ENCODE measurements at places on chromosomes 13 and 19.
A peak's percentile ranks its signal among the peaks of the same experiment; 100 is the strongest.

GRCh38 chr13:57212989-57213388 is 46.0 kb downstream of the PRR20E start:
- no peak for DNase-seq

DNA sequence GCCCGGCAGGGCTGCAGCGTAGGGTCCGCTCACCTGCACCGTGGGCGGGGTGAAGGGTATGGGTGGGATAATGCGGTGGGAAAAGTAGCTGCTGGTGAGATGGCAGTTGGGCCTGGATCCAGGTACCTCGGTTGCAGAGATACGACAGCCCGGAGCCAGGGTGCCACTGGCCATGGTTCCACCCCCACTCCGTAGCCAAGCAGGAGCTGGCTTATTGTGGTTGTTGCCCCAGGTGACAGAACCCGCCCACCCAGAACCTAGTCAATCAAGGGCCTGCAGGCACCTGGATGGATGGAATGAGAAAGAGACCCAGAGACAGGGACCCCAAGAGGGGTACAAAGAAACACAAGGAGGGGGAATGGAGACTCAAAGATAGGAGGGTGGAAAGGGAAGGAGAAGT is 3.5 kb upstream of the LHB start:
- no peak for DNase-seq

DNA sequence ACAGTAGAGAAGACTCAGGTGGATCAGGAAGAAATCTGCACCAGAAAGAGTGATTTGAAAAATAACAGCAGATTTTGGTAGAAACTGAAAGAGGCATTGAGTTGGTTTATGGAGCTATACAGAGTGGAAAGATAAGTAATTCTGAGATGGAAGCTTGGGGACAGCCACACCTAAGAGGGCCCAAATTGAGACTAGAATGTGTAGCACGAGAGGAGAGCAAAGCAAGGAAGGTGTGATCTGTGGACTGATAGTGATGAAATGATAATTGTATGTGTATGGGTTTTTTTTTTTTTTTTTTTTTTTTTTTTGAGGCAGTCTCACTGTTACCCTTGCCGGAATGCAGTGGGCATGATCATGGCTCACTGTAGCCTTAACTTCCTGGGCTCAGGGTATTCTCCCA is 16.3 kb downstream of the SAE1 start:
- no peak for DNase-seq

DNA sequence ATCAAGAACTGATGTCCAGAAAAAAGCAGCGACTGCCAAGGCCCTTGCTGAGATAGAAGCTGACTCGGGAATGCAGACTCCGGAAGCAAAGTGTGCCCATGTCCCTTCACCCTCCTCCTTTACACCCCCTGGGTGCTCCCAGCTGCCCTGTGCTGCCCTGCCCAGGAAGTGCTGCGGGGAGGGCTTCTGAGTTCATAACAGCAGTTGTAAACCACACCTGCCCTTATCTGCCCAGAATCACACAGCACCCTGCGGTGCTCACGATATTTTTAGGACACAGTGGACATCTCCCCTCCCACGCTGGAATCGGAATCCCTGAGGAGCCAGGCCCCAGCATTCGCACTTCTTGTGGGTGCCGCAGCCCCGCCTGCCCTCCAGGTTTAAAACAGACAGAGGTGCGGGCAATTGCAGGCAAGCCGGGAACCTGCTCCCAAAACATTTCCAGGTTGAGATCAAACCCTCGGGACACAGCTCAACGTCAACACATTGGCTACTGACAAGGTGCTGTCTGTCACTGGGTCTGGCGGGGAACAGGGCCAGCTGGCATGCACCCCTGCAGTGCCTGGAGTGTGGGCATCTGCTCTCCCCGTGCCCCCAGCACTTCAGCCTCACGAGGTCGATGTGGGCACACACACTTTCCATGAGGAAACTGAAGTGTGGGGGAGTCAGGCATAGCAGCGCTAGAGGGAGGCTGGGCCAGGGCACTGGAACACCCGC is 36.8 kb downstream of the RAB20 start:
- DNase-seq: no peak

DNA sequence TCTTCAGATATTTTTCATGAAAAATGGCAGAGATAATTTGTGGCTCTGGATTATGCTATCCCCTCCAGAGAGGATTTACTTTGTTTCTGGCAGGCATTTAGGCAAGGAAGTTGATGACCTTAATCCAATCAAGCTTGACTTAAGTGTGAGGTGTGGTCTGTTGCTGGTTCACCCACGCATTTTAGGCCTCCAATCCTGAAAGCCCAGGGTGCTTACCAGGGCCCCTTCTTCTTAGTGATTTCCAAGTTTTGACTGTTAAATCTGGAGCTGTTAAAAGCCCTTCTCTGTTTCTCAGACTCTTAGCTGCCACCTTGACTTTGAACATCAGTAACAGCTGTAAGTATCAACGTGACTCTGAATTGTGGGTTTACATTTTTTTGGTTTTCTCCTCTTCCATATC is 161.8 kb downstream of the DNAJC15 start:
- no peak for DNase-seq

DNA sequence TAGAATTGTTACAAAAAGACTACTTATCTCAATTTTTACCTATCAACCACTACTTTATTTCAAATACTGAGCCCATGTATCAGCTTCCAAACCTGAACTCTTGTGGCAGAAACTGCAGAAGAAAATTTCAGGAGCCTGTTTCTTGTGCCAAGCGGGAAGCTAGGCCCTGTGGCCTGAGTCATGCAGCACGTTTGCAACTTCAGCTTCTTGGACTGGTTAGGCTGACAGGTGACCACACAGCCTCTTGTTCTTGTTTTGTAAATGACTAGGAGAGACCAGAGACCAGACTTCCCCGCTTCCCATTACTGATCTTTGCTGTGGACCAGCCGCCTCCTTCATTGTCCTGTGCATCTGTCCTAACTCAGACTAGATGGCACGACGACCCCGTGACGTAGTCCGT is 3.4 kb upstream of the LAMP1 start:
- no peak for DNase-seq

GRCh38 chr13:46179969-46180763 is 1.8 kb downstream of the LCP1 start:
- DNase-seq: no peak

DNA sequence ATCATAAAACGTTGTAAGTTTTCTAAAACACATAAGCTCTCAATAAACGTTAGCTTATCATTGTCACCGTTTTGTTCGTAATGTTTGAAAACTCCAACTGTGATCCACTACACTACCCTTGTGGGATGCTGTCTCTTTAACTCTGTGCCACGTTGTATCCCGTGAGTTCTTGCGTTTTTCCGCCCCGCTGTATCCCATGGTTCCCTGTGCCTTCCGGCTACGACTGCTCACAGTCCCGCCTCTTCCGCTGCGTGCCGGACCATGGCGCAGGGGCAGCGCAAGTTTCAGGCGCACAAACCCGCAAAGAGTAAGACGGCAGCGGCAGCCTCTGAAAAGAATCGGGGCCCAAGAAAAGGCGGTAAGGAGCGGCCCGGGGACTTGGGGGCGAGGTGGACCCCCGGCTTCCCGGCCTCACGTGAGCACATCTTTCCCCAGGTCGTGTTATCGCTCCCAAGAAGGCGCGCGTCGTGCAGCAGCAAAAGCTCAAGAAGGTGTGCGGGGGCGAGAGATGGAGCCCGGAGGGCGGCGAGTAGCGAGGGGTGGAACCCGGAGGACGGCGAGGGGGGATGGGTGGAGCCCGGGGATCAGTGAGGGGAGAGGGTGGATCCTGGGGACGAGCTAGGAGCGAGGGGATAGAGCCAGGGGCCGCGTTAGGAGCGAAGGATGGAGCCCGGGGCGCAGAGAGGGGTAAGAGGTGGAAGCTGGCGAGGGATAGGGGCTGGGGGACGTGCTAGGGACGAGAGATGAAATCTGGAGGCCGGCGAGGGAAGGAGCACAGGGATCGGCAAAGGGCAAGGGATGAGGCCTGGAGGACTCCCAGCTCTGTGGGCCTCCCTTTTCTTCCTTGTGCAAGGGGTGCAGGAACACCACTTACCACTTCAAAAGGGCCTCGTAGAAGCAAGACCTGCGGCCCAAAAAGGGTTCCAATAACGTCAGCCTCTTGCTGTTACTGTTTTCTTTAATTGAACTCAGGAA is at the start of gene C19orf53:
Gene C19orf53, plus strand, starts transcription at position 240 of the 975 bp plus-strand sequence. Its CDS starts 22 bp downstream, at position 262.
- peak; percentile 85 for DNase-seq

DNA sequence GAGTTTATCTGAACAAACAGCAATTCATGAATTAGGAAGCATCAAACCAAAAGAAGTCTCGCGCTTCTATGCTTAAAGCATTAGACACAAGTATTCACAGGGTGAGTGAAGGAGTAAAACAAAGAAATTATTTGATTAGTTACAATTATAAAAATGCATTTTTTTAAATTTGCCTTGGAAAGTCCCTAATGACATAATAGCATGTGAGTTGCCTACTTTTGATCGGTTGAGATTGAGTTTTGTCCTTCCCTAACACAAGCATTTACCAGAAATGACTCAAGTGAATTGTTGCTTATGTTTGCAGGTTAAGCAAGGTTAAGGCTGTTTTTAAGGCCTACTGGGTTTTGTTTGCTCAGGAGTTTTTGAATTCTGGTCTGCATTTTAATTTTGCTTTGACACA is 389 bp upstream of the ZNF649 start:
- DNase-seq: no peak

DNA sequence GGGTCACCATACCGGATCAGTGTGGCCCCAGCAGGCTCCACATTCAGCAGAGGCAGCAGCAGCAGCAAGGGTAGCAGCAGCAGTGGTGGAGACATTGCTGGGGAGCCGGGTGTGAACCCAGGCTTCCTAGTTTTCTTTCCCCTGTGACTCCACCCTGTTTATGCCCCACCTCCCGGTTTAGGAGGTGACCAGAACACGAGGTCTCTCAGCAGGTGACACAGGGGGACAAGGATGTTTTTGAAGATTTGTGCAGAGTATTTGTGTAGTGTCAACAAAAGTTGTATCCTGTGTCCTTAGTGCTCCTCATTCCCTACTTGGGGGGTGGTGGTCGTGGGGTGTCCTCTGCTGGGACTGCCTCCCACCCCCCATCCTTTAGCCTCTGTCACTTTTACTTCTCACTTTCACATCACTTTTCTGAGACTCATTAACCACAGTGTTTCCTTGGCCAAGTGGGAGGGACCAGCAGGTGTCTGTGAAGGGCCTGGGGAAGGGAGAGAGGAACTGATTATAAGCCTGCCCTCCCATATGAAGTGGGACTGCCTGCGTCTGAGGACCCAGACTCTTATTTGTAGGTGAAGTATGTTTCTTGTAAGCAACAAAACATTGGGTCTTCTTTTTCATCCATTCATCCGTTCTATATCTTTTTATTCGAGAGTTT is 15.6 kb upstream of the KCNC3 start:
- no peak for DNase-seq

GRCh38 chr13:112943309-112944125 is 25.5 kb upstream of the MCF2L start:
- peak; percentile 13 for DNase-seq

DNA sequence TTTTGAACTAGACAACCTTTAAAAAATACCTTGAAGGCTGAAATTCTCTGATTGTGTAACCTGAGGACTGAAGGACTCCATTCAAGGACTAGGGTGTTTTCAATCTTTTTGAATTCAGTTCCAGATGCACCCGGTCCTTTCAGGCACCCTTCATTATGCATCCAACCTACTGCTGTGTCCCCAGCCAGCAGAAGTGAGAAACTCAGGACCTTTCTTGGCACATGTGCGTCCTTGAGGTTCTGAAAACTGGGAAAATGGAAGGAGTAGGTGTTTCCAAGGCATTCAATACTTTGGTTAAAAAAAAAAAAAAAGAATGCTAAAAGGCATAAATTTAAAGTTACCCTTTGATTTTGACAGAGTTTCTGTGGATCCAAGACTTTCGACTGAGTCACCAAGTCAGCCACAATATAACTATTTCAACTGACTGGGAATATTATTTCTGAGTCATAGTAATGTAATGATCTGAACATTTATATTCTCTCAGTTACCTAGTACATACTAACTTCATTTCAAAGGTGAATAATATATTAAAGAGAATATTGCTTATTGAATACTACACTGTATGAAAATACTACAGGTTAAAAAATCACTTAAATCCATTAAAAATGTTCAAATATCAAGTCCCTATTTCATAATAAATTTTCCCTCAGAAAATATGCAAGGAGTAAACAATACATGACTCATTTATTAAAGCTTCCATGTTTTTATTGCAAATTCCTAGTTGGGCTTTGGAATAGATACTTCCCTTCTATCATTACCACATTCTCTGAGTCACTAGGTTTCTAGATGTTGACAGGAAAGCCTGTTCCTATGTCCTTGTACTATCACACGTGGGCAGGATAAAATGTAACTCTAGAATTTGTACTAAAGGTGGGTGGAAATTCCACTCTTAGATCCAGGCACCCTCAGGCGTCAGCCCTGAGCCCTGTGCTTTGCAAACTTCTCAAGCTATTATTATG is 2.4 kb upstream of the ITGBL1 start:
- no peak for DNase-seq

DNA sequence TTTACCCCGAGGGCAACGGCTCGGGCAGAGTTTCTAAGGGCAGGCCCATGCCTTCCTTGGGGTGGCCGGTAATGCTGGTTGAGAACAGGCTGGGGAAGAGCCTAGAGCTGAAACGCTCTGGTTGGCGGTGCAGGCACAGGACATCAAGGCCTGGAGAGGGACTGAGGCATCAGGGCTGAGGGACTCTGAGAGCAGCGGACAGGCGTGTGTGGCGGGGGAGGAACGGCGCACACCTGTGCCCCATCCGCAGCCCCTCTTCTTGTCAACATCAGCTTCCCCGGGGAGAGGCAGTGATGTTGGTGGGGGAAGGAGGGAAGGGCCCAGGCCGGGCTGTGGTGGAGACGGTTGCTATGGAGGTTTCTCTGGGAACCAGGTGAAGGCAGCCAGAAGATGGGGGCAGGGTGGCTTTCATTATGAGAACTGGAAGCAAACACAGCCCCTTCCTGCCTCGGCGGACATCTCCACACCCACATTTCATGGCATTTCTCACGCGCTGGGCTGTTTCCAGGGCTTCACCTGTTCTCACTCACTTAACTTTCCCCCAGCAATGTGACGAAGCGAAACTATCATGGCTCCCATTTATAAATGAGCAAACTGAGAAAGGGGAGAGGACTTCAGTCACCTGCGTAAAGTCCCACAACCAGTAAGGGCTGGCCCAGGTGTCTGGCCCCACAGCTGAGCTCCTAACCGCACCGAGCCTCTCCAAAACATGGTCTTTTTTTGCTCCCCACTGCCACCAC is 8.2 kb upstream of the ATF5 start:
- no peak for DNase-seq

- DNase-seq: no peak
Observed at GRCh38 chr13:74300162-74300561, 166.0 kb upstream of the KLF12 start.

DNA sequence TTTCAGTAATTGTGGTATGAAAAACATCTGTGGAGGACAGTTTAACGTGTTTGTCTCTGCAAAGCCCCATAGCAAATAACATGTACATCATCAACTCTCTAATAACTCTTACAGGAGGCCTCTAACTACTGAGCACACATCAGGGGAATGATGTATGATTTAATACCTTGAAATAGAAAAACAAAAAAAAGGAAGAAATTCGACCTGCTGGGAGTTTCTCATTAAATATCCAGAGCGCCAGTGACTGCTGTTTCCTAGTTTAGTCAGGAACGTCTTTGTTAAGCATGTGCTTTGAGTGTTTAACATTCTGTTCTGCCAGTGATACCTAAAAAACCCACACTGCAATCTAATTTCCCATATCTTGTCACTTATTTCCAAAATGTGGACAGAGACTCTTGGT is 235.4 kb downstream of the PCDH20 start:
- DNase-seq: no peak

GRCh38 chr13:59570204-59570603 is 593.5 kb downstream of the DIAPH3 start:
- no peak for DNase-seq

Measured in stimulated activated CD4-positive, alpha-beta T cell treated with anti-CD3 and anti-CD28 coated beads, Interleukin-2, amount 100 ng/mL, for 48 hours (primary cell).